ENCODE measurements at places on chromosomes 6 and 20.
A peak's percentile ranks its signal among the peaks of the same experiment; 100 is the strongest.

DNA sequence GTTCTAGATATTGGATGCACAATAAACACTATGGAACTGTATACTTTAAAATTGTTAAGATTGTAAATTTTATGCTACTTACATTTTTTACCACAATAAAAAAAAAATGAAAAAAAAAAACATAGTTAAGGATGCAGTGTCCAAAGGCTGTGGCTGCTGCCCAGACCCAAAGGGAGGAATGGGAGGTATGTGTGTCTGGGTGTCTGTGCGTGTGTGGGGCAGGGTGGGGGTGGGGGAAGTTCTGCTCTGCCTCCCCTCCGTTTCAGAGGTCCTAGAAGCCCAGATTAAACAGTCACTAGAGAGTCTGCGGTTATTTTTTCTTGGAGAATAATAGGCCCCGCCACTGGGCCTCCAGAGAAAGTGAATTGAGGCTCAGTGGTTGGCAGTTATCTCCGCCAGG lies 136.4 kb upstream of the ARMC2 start:
- no peak for DNase-seq

- DNase-seq, result no peak
Measured at GRCh38 chr6:14348389-14348788, 230.8 kb downstream of the CD83 start.

DNA sequence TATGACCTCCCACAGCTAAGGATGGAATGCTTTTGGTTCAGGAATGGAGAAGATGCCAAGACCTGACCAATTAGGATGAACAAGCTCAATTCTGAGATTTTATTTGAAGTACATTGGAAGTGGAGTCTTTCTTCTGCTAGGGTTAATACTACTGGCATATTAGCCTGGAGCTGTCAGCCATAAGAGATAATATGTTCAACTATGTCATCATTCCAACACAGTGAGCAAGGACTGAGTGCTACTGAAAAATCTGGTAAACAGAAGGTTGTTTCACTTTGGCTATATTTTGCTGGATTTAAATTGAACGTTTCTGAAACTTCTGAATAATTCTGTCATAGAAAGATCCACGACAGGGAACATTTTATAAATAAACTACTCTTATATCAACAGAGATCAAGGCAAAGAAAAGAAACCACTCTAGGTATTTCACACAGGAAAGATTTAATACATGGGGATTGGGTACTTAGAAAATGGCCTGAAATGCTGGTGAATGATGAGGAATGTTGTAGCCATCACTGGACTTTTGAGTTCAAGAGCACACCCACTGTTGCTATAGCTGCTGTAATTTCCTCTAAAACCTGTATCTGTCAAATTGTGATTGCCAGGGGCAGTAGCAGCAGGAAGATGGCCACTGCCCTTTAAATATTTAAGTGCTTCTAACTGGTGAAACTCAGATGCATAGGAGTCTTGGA lies 200.5 kb downstream of the PLCB4 start:
- DNase-seq, result peak; percentile 49

DNA sequence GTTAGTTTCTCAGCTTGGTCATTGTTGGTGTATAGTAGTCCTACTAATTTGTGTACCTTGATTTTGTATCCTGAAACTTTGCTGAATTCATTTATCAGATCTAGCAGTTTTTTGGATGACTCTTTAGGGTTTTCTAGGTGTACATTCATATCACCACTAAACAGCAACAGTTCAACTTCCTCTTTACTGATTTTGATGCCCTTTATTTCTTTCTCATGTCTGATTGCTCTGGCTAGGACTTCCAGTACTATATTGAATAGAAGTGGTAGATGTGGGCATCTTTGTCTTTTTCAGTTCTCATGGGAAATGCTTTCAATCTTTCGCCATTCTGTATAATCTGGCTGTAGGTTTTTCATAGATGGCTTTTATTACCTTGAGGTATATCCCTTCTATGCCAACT lies 61.3 kb upstream of the HEY2 start:
- DNase-seq, result no peak

DNA sequence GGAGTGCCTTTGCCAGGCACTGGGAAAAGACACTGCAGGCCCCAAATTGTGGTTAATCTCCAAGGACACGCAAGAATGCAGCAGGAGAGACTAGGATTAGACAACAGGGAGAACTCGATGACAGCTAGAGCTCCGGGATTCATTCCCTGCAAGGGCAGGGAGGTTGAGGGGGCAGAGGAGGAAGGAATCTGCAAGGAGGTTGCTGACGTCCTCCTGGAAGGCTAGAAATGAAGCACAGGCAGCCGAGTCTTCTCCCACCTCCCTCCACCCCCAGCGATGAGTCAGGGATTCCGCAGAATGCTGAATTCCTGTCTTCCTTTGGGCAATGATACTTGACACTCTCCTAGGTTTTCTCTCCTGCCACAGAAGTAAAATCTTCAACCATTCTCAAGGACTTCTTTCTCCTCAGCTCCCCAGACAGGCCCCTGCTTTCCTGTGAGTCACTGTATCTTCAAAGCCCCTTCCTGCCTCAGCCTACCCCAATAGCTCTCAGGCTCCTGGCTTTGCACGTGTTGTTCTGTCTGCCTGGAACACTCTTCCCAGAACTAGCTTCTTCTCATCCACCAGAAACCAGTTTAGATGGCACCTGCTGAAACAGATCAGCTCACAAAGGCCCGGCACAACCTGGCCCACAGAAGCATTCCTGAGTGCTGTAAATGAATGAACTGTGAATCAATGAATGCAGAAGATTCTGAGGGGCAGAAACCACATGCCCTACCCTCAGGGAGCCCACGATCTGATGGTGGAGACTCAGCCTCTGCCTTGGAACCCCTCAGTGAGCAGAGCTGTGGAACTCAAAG lies 85.6 kb downstream of the MRPL14 start:
- DNase-seq, result peak; percentile 99

DNA sequence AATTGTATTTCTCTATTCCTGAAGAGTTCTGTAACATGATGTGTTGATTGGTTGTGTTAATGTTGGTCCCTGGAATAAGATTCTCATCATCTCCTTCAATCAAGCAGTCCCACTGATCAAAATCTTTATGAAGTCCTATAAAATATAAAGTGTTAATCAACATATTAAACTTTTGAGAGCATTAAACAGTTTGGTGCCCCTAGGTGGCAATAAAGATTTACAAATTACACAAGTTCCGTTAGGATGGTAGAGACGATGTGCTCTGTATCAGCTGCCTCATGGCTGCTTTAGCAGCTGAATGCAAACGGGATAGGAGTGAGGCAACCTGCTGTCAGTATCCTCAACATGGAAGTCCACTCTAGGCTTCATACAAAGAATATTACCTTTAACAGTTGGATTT lies 16.9 kb downstream of the TDRD6 start:
- DNase-seq, result peak; percentile 43

DNA sequence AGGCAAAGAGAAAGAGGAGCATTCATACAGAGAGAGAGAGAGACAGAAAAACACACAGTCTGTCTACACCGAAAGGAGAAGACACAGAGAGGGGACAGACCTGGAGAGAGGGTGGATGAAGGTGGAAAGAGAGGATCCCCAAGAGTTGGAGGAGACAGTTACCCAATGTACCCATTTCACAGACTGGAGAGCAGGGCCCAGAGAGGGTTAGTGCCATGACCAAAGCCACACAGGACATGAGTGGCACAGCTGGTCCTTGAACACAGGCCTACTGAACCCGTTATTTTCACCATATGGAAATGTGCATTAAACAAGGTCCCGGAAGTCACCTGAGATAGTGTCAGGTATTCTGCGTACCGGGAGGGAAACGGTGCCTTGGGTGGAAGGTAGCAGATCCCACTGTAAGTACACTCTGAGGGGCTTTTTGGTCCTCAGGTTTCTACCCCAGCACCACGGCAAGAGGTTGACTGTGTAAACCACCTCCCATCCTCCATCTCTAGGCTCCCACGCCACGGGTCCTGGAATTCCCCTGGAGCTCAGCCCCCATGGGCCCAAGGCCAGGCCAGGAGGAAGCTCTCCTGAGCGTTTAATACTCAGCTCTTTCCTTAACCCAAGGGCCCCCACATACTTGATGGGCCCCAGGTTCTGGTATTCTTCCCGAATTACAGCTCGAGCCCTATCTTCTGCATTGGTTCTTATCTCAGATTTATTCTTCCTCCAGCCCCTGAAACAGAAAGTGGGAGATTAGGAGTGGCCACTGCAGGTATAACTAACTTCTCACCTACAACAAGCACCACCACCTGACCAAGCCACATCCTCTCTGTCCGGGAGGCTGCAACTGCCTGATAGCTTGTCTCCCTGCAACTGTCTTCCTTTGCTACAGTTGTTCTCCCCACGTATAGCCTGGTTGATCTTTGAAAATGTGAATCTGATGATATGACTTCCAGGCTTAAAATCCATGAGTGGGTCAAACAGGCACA lies 38.4 kb upstream of the OCSTAMP start:
- no peak for DNase-seq

GRCh38 chr6:143562143-143562542 lies 50.6 kb upstream of the FUCA2 start:
- DNase-seq, result no peak

GRCh38 chr20:45822857-45823256 lies 4.3 kb downstream of the TNNC2 start:
- no peak for DNase-seq

DNA sequence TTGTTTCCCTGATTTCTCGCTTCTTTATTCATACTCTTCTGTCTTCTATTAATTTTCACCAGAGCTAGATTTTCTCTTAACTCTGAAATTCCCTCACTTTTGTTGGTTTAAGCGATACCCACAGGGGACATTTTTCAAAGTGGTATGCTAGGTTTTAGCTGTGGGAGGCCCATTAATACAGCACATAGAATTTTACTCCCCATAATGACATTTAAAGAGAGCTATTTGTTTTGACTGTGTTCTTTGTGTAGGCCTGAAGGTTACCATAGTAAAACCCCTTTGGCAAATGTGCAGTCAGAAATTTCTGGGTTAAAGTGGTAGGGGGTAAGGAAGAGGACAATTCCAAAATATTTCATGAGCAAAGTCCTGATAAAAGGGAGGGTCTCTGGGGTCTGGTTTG lies 721.1 kb upstream of the CITED2 start:
- DNase-seq, result no peak

DNA sequence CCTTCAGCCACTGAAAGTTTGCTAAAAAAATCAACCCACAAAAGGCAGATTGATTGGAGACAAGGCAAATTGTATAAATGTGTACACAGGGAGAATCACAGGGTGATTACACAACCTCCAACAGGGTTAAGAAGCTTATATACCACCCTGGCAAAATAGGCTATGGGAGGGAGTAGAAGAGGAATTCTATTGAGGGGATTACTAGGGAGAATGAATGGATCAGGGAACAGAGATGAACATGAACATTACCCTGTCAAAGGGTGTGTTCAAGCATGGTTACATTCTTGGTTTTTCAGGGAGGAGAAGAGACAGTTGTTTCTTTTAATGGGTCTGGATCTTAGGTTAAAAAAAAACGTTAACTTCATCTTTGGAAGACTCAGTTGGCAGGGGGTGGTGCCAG lies 5.1 kb upstream of the MRS2 start:
- DNase-seq, result no peak

DNA sequence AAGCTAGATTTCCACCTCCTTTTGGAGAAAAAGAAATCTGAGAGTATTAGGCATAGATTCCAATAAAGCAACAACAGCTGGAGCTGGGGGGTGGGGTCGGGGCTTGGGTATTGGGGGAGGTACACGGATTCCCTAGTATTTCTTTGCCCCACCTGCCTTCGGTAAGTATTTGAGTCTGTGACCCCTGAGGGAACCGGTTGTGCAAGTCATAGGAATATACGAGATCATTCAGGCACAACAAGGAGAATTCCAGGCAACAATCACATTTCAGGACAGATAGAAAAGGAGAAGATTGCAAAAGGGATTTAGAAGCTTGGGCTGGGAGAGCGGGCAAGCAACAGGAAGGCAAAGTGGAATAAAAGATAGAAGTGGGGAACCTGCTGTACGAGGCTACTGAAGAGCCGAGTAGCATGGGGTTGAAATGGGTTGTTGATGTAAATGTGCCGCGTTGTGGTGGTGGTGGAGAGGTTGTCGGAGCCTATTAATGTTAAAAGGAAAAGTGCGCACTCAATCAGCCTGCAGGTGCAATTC lies 148.9 kb downstream of the BCAS1 start:
- DNase-seq, result no peak

DNA sequence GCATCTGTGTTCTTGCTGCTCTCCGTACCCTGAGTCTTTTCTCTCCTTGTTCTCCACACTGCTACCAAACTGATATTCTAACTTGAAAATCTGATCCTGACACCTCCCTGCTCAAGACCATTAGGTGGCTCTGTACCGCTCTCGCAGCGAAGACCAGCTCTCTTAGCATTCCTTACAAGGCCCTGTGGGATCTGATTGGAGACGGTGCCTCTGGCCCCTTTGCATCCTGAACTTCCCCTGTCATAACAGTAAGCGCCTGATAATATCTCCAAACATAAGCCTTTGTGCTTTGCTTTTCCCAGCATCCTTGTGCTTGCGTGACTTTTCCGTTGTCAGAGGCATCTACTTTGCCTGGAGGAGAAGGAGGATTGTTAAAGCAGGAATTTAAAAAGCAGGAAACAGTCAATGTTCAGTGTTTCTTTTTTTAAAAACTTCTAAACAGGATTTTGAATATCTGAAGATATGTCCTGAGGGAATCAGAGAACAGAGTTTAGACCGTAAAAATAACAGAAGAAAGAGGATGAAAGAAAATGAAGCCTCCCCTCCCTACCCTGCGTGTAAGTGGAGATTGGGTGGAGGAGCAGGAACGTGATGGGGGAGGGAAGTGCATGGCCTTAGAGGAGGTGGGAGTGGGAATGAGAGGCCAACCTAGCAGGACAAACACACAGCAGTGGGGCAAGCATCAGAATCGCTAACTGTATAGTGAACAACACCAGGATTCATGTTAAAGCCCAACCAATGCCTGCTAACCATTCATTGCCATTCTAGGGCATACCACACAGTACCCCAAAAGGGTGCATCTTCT lies 89.2 kb upstream of the STMND1 start:
- DNase-seq, result no peak

DNA sequence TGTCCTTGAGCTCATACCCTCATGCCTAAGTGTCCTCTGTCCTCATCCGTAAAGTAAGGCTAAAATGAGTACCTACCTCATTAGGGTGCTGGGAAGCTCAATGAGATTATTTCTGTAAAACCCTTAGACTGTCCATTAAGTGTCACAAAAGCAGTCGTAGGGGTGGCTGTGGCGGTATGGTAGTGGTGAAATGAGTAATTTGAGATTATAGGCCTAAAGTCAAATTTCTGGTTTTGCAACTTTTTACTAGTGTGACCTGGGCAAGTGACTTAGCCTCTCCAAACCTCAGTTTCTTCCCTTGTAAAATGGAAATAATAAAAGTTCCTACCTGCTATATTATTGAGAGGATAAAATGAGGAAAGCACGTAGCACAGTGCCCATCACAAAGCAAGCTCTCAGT lies 148.2 kb upstream of the AKAP12 start:
- DNase-seq, result no peak

GRCh38 chr6:111414373-111414772 lies 68.6 kb downstream of the REV3L start:
- no peak for DNase-seq

DNA sequence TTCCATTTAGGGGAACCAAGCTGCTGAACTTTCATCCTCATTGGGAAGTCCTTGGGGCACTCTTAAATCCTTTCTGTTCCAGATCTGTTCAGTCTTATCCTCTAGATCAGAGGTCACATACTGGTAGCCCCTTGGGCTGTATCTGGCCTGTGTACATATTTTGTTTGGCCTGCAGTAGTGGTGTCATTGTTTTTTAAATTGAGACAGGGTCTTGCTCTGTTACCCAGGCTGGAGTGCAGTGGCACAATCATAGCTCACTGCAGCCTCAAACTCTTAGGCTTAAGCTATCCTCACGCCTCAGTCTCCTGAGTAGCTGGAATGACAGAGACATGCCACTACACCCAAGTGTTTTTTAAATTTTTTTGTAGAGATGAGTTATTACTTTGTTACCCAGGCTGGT lies 14.8 kb downstream of the RALY start:
- no peak for DNase-seq

- peak; percentile 18 for DNase-seq
Measured at GRCh38 chr20:54475334-54476168, at the start of gene DOK5. TSS of gene DOK5 (plus strand) at chr20:54475593. CDS start at chr20:54475947, 354 bp downstream.
